CD4-positive, CD25-positive, alpha-beta regulatory T cell (primary cell): ENCODE measurements at places on chromosomes 12 and 14.
A peak's percentile ranks its signal among the peaks of the same experiment; 100 is the strongest.

GRCh38 chr12:67794161-67794560, 145.6 kb downstream of the DYRK2 start:
- no peak for DNase-seq

DNA sequence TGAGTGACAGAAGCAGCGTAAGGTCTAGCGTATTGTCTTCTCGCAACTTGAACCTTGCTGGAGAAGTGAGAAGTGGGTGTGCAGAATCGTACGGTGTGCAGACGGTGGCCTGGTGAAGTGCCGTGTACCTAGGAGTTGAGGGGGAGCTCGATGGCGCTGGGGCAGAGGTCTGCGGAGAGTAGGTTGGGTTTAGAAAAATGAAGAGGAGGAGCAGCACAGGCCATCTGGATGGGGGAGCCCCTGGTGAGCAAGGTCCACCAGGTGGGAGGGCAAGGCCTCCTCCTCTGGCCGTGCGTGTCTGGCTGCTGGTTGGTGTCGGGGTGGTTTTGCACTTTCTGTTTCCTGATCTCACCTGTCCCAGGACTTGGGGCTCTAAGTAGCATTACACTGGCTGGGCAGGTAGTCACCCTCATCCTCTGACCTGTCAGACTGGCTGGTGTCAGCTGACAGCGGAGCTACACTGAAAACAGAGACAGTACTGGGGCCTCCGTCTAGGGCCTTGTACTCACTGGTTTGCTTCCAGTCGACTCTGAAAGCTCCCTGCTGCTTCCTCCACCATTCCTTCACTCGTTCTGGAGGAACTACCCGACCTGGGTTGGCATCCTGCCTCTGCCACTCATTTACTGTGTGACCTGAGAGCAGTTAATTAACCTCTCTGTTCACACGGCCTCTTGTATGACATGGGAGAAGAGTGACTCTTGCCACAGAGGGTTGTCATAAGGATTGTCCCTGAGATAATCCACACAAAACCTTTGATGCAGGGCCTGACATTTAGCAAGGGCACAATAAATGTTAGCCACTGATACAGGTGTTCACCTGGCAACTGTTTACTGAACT, 228.3 kb downstream of the SLC41A2 start:
- DNase-seq, result no peak

DNA sequence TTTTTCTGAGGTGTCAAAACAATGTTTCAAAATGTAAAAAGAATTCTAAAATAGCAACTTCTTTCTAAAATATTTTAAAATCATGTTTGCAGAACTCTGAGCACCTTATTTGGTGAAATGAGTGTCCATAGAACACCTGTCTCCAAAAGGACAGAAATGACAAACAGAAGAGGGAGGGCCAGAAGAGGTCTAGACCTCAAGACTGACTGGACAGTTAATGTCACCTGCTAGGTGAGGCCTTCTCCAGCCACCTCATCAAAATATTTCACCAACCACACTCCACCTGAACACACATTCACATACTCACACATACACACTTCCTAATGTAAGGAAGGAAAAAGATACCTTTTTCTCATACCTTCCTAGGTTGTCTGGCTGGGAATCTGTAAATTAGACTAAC, 147.8 kb upstream of the PLEKHA5 start:
- DNase-seq, result no peak

DNA sequence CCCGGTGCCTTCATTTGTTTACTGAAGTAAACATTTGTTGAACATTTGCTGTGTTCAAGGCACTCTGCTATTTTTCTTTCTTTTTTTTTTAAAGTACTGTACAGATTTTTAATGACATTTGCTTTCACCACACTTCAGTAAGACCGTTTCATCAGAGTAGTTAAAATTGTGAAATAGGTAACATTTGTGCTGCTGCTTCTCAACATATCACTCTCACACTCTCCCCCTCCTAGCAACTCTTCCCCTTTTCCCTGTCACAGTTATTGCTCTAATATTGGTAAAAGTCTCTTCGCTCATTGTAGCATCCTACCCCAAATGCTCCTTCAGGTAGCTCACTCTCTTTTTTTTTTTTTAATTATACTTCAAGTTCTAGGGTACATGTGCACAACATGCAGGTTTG, 49.6 kb downstream of the SRGAP1 start:
- no peak for DNase-seq

GRCh38 chr14:75752907-75753594, 92.0 kb downstream of the TTLL5 start:
- DNase-seq, result no peak

DNA sequence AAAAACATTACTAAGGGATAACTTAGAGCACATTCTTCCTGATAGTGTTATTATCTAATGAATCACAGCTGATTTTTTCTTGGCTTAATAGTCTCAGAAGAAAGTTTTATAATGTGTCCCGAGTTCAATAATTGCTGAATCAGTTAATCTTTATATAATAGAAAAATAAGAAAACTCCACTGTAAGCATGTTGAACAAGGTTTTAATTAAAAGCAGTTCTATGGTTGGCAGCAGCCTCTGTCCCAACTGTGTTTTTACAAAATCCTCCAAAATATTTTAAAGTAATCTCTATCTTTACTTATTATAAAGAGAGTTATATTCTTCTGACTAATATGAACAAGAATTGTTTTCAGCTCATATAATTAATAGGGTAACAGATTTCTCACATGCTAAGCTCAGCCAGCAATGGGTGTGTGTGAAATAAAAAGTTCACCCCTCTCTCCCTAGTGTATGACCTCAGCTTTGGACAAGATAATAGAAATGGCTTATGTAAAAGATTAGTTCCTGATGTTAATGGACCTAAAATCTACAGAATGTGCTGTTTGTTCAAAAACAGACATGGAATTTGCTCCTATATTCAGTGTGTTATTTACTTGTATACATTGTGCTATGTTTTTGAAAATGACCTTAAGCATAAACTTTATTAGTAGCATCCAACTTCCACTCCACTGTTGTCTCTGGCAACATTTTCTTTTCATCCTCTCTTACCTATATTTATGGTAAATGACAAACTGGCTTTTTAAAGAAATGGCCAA, 67.1 kb upstream of the DCN start:
- no peak for DNase-seq

GRCh38 chr12:75909714-75910656, 121.6 kb downstream of the PHLDA1 start:
- DNase-seq, result no peak

GRCh38 chr14:76908834-76909233, 82.6 kb downstream of the LRRC74A start:
- peak; percentile 75 for DNase-seq

DNA sequence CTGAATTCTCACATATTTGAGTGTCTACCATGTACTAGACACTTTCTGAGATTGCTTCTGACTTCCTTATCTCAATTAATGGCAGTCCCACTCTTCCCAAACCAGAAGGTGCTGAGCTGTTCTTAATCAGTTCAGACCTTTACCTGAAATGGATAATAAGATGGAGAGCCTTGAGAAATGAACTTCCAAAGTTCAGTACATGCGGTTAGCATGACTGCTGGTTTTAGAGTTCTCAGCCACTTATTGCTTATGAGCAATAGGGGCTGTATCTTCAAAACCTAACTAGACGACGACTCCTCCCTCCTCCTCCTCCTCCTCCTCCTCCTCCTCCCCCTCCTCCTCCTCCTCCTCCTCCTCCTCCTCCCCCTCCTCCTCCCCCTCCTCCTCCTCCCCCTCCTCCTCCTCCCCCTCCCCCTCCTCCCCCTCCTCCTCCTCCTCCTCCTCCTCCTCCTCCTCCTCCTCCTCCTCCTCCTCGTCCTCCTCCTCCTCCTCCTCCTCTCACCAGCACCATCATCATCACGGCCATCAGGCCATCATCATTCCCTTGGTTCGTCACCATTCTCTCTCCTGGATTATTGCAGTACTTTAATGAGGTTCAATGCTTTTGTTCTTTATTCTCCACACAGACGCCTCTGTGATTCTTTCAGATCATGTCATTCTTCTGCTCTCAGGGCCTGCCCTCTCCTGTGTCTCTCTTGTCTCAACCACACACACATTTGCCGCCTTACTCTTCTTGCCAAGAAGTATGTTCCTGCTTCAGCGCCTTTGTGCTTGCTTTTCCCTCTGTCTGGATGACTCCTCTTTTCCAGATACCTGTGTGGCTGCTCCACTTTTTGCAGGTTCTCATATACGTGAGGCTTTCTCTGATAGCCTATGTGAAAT, 2.7 kb downstream of the PCNX1 start:
- no peak for DNase-seq

GRCh38 chr14:49303946-49304516, 282.1 kb downstream of the RPS29 start:
- peak; percentile 3 for DNase-seq

DNA sequence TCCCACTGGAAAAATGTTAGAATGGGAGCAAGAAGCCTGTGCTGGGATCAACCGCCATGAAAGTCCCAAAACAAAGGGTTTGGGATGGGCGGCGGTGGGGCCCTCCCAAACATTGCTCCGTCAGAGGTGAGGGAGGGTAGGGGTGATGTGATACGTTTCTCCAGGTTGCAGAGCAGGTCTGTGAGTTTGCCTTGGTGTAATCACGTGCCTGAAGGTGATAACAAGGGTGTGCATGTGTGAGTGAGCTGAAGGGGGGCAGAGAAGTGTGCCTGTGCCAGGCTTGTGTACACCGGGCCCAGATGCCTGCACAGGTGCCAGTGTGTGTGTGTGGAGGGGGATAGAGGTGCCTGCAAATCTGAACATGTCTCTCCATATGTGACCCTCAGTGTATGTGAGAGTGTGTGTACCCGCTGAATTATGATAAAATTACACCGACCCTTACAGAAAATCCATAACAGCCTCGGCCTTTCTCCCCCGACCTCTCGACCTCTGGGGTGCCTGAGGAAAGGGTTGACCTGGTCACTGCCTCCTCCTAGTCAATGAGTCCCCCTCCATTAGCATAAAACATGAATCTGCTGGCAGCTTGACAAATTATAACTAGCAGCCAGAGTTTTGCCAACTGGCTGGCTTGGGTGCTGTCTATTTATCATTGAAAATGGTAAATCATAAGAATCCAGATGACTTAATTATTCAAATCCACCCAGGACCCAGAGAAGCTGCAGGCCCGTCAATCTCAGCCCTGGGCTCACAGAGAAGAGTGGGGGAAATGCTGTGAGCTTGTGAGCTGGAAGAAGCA, 55.6 kb downstream of the SMUG1 start:
- no peak for DNase-seq

- no peak for DNase-seq
Measured at GRCh38 chr14:97028382-97028781, 231.2 kb downstream of the VRK1 start.

GRCh38 chr14:43449291-43449690, 1057.8 kb downstream of the FSCB start:
- no peak for DNase-seq

DNA sequence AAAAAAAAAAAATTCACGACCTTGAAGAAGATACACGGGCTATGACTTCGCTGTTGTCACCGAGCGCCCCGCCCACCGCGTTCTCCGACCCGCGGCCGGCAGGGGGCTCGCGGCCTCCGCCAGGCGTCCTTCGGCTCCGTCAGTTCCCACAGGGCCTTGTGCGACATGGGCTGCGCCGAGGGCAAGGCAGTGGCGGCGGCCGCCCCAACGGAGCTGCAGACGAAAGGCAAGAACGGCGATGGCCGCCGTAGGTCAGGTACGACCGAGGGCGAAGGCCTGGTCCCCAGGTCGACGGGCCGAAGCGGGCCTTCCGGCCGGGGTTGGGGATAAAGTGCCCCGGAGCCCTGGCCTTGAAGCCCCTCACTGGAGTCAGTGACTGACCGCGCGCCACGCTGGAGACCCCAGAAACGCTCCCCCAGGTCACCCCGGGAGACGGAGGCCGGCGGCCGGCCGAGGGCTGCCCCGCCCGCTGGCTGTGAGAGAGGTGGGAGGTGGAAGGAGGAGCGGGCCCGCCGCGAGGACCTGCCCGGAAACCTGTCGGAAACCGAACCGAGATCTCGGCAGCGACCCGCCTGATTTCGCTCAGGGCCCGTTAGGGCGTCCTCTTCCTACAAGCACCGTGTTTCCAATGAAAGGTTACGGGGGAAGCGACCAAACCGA, at the start of gene TXNRD1:
Gene TXNRD1, plus strand, starts transcription at position 142 of the 660 bp plus-strand sequence. Its CDS starts 24 bp downstream, at position 166.
- peak; percentile 81 for DNase-seq

- DNase-seq, result no peak
Measured at GRCh38 chr14:94038510-94038909, 12.4 kb downstream of the OTUB2 start.

DNA sequence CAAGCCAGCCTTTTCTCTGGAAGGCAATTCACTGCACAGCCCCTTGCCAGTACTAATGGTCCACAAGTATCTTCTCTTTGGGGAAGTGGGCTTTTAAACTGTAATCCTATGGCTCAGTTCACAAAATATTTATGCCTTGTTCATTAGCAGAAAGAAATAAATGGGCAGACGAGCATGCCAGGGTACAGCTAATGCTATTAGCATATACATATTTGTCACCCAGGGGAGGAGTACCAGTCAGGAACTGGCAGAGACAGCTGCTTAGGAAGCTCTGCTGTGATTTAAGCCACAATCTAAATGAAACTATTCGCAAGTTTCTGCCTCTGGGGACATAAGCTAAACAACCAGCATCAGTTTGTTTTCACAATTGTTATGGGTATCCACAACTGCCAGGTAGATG, 113.4 kb upstream of the CCDC198 start:
- no peak for DNase-seq

- peak; percentile 33 for DNase-seq
Measured at GRCh38 chr12:63802012-63802608, 22.4 kb downstream of the RXYLT1 start.

DNA sequence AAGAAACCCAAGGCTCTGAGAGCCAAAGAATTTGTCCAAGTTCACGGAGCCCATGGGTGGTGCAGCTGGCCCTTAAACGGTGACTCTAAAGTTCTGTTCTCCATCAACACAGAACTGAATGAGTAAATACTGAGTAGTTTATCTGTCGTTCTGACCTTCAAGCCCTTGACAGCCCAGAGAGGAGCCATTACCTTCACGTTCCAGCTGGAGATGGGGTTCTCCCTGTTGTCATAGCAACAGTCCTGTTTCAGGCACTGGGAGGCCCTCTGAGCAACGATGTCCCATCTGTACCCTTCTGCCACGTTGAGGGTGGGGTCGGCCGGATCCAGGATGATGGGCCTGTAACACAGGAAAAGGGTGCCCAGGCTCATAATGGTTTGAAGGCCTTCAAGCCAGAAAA, 7.5 kb upstream of the C12orf43 start:
- no peak for DNase-seq

DNA sequence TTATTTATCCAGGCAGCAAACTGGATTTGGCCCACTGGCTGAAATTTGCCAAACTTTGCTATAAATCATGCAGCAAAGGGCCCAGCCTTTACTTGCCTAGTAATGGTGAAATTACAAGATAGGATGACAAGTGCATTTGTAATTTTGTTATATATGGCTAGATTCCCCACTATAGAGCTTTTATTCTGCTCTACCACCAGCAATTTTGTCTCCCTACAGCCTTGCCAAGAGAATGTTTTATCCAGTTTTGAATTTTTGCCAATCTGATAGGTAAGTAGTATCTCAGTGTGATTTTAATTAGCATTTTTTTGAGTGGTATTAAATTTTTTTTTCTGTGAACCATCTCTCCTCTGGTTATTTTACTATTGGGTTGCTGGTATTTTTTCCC, 161.6 kb downstream of the SLC41A2 start:
- DNase-seq, result no peak

DNA sequence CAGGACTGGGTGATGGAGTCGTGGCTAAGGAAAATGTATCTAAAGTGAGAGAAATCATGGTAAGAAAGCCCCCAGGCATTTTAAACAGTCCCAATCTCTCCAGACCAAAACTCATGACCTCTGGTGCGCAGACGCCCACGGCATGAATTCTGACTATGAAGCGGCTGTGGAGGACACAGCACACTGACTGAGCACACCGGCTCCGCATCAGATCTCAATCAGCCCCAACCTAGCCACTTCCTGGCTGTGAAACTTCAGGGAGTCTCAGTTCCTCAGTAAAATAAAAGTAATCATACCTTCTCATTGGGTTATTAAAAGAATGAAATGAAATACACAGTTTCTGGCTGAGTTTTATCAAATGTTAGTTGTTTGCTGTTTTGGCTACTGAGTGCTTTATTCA, 38.7 kb downstream of the SETD3 start:
- no peak for DNase-seq
